Stimulated activated naive CD8-positive, alpha-beta T cell treated with anti-CD3 and anti-CD28 coated beads, Interleukin-15, amount 100 ng/mL, for 72 hours (primary cell): ENCODE measurements at places on chromosomes 2 and 18.

DNA sequence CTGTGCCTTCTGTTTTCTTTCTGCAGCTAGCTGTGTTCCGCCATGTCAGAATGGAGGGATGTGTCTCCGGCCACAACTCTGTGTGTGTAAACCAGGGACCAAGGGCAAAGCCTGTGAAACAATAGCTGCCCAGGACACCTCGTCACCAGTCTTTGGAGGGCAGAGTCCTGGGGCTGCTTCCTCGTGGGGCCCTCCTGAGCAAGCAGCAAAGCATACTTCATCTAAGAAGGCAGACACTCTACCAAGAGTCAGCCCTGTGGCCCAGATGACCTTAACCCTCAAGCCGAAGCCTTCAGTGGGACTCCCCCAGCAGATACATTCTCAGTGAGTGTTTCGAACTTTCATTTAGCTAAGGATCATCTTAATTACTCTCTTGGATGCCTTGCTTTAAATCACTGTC is 74.1 kb downstream of the LTBP1 start:
- no peak for DNase-seq

DNA sequence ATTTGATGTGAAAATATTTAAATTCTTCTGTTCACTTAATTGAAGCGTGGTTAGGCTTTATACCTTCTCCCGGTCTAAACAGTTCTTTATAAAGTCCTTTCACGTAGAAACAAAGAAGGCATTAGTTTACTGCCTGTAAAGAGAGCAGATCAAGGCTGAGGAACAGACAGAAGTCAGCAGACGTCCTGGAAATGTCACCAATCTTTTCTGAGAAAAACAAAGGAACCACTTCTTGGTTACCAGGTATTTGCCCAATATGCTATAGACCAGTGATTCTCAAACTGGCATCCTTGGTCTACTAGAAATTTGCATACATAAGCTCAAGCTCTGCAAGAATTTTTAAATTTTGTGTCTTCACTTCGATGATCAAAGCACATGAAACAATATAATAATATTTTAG is 89.2 kb upstream of the STK17B start:
- DNase-seq: no peak

- DNase-seq: no peak
Measured at GRCh38 chr18:33446604-33447003, 6.1 kb upstream of the CCDC178 start.

DNA sequence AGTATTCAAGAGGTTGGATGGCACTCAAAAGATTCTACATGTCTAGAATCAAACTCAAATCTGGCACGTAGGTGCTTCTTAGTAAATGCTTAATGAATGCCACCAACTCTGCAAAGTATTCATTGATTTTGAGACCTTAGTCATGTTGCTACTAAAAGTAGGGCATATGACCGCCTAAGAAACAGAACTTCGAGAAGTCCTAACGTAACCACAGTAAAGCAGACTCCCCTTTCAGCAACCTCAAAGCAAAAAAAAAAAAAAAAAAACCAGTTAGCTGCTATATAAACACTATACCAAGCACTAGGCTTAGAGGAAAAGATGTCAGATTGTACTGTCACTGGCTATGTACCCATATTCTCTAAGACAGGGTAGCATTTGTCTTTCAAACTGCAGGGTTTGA is 33.9 kb downstream of the PTCD3 start:
- no peak for DNase-seq

GRCh38 chr2:14619441-14619840 is 13.1 kb upstream of the LRATD1 start:
- no peak for DNase-seq
